ENCODE measurements at places on chromosomes 7 and 10.

DNA sequence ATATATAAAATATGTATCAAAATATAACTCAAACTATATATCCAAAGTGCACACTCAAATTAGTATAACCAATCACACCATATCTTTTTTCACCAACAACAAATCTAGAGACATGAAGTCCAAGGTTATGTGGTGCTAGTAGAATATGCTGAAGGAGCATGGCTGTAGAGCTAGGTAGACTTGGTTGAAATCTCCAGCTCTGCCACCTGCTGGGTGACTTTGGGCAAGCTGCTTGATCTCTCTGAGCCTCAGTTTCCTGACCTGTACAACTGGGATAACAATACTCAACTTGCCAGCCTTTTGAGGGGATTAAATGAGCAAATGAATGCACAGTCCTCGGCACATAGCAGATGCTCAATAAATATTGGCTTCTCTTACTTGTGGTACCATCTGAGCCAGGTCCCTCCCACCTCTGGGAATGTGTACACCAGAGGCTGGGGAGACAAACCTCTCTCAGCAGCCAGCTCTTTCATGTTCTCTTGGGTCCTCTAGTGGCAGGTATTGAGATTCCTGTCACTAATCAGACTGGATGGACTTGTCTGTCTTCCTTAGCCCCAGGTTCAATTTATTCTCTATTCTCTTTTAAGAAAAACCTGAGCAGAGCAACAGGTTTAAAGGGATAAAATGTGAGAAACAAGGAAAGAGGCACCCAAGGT is 94.3 kb upstream of the PDE1C start:
- DNase-seq = no peak

- DNase-seq = no peak
Observed at GRCh38 chr10:49119746-49120145, 4.4 kb upstream of the VSTM4 start.

DNA sequence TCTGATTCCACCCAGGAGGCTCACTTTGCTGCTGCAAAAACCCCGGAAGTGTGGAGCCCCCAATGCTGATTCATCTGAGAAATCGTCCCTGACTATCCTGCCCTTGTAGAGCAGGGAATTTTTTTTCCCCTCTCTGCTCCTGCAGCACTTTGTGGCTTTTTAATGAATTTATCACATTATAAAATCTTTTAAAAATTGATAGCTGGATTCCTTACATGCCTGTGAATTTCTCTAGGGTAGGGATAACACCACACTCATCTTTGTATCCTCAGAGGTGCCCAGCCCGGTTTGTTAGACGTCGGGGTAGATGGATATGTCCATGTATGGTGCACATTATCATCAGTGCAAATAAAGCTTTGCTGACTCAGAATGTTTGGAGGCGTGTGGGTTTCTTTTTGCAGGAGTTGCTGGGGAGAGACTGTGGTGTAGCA is 185.7 kb downstream of the STK31 start:
- DNase-seq = no peak

- DNase-seq = no peak
Observed at GRCh38 chr7:117863618-117864017, 9.6 kb downstream of the CTTNBP2 start.

- no peak for DNase-seq
Observed at GRCh38 chr7:43215061-43215460, 102.6 kb downstream of the HECW1 start.

GRCh38 chr7:112238852-112239610 is 32.5 kb downstream of the ZNF277 start:
- no peak for DNase-seq

DNA sequence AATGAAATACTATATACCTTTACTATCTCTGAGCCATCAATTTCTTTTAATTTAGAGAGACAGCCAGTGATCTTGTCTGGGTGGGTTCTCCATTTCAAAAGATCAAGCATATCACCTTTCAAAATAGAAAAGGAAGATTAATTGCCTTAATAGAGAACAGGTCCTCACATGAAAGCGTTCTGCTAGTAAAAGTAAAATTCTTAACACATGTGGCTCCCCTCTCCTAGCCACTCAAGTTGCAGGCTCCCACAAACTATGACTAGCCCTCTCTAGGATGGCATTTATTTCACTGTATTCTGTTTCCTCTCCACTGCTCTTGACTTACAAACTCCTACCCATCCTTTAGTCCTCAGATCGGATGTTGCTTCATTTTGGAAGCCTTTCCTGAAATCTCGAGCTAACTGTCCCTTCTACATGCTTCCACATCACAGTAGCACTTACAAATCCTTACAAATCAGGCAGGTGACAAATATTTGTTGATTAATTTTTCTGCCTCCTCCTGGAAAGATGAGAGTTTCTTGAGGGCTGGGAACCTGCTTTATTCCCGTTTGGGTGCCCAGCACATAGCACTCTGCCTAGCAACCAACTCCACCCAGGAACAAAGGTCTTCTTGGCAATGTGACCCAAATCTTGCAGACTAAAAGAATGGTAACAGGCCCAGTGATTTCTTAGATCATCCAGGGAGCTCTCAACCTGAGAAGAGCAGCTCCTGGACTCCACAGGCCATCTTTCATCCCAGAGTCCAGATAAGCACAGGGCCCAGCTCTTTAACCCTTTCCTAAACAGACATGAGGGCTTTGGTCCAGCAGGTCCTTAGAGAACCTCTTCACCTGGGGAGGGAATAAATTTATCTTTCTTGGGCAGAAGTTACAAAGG is 310.4 kb upstream of the IMMP2L start:
- DNase-seq = no peak

DNA sequence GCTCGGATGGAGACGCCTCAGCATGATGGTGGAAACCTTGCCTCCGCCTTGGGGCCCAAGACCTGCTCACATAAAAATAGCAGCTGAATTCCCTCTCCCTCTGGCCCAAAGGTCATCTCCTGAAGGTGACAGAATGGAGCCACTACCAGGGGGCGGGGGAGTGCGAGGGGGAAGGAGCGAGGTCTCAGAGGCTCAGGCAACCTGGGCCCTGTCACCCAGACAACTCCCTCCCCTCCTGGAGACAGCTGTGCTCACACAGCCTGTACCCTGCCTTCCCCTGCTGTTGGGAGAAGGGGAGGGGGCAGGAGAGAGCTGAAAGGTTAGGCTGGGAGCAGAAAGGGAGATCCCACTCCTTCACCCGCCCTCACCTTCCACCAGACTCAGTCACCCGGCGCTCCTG is 173.0 kb upstream of the RHEB start:
- no peak for DNase-seq

DNA sequence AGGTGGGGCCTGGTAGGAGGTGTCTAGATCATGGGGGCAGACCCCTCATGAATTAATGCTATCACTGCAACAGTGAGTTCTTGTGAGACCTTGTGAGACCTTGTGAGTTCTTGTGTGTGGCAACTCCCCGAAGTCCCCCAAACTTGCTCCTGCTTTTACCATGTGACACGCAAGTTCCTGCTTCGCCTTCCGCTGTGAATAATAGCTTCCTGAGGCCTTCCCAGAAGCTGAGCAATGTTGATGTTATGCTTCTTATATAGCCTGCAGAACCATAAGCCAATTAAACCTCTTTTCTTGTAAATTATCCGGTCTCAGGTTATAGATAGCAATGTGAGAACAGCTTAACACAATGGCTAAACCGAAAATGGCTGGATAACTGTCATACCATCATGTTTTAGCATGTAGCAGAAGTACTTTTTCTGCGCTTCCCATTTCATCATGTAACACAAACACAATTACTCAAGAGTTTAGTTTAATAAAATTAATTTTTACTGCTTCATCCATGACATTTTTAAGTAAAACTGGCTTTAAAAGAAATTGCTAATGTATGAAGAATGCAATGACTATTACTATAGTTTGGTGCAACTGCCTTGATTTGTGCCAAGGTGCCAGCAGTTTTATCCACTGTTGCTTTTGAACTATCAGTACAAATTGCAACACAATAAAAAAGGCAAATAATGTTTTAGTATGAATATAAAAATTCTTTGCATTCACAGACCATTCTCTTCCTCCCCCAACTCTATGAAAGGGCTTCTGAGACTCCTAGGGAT is 87.7 kb upstream of the TMEM168 start:
- DNase-seq = no peak

DNA sequence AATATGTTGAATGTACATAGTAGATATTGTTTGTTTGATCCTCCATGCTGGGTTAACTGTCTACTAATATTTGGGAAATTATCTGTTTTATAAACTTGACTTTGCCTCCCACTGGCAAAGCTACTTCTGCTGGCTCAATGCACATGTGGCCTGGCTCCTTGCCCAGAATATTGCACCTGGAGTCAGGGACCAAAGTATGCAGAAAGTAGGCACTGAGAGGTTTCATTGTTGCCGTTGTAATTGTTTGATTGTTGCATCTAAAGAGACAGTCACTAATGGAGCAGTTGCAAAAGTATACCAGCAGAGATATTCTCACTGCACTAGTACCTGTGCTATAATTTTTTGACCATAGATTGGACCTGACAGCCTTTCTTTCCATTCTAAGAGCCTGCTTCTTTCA is 137.8 kb upstream of the CNTNAP2 start:
- no peak for DNase-seq

DNA sequence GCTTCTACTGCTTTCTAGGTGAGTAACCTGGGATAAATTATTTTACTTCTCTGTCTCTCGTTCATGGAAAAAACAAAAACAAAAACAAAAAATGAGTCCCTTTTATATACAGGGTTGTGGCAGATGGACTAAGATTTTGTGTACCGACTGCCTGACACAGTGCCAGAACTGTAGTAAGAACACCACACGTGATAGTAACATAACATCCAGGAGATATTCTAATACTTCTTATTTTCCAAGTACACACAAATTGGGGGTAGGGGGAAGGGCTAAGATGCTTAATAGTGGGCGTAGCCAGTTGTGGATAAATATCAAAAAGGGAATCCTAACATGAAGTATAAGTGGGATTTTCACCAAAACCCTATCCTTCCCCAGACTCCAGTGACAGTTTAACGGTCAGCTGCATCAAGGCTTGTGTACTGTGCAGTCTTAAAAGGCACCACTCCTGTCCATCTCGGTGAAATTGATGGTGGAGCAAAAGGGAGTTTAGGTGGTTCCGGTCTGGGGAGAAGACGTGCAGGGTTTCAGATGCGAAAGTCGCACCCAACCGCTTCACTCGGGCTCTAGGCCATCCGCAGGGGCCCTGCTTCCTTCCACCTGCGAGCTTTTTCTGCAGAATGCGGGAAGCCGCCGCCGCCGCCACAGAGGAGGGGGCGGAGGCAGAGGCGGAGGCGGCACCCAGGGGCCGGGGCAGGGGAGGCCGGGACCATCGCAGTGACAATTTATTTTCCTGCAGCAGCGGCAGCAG is at the start of gene STAMBPL1:
TSS of gene STAMBPL1 (plus strand) at position 712 of the 748 bp plus-strand sequence. CDS start 21,464 bp downstream, outside the sequence.
- peak; percentile 44 for DNase-seq

DNA sequence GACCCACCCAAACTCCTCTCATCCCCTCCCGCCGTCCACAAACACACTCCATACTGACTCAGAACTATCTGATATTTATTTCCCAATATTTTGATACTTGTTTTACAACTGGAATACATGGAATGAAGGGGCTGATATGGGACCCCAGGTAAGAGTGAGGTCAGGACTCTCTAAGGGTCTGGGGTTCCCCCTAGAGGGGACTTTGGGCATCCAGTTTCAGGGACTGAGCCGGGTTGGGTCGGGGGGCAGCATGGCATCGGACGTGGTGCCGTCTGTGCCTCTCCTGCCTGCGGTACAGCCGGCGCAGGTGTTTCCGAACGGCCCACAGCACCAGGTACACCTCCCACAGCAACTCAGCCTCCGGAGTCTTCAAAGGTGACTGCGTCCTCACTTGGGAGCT is 7.5 kb downstream of the SPACDR start:
- no peak for DNase-seq

GRCh38 chr10:118032564-118032963 is 14.2 kb downstream of the RAB11FIP2 start:
- no peak for DNase-seq

DNA sequence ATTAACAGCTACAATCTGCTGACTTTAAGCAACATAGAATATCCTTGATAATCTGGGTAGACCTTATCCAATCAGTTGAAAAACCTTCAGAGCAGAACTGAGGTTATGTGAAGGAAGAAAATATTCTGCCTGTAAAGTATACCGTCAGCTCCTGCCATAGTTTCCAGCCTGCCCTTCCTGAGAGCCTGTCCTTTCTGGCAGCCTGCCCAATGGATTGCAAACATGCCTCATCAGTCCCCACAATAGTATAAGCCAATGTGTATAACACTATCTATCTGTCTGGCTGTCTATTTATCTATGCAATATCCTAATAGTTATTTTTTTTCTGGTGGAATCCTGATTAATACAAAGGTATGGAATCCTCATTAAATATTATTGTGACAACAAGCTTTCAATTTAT is 489.2 kb upstream of the KCND2 start:
- DNase-seq = no peak

GRCh38 chr10:117569610-117570390 is 27.3 kb downstream of the EMX2 start:
- no peak for DNase-seq

- no peak for DNase-seq
Observed at GRCh38 chr7:131170440-131171271, 157.0 kb upstream of the MKLN1 start.

DNA sequence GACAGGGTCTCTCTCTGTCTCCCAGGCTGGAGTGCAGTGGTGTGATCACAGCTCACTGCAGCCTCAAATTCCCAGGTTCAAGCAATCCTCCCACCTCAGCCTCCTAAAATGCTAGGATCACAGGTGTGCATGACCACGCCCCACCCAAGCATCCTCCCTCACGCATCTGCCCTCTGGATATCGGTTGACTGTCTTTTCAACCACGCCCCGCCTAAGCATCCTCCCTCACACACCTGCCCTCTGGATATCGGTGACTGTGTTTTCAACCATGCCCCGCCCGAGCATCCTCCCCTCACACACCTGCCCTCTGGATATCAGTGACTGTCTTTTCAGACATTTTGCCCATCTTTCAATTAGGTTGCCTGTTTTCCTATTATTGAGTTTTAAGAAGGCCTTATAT is 140.5 kb downstream of the MAD1L1 start:
- no peak for DNase-seq

DNA sequence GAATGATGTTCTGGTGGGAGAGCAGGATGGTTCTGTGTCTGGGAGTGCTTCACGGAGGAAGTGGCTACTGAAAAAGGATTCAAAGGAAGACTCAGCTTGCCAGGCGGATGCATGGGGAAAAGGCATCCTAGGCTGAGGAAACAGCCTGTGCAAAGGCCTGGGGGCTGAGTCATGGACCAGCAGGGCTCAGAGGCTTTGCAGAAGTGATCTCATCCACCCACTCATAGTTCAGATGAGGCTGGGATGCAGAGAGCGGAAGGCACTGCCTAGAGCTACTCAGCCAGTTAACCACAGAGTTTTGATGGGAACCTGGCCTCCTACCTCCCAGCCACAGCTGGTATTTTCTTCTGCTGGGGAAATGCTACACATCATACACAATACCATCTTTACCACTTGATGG is 15.8 kb upstream of the ADAMTS14 start:
- DNase-seq = no peak

Data from activated naive CD4-positive, alpha-beta T cell (primary cell).